NCI-H526 (cell line): ENCODE measurements at places on chromosomes 1 and 21.

DNA sequence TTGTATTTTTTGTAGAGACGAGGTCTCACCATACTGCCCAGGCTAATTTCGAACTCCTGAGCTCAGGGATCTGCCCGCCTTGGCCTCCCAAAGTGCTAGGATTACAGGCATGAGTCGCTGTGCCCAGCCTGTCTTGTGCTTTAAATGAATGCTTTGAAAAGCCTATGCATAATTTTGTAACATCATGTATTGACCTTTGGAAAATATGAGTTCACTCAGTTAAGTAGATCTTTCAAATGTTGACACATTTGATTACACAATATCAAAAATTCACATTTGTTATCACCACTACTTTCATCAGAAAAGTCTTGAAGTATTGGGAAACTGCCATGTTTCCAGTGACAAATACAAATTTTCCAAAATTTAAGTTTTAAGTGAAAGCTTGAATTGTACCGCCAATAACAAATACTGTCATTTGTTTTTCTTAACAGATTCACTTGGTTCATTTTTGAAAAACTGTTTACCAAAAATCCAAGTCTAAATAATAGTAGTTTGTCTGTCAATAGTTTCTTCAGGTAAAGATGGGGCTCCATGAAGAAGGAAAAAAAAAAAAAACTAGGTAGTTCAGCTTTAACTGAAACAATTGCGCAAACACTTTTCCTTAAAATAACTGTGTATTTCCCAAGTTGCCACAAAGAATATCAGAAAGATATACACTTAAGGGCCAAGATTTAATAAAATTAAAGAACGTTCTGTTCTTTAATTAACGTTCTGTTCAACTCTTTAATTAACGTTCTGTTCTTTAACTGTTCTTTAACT lies 233.2 kb upstream of the NR5A2 start:
- DNase-seq = no peak

GRCh38 chr1:46569884-46570725 lies 18.7 kb upstream of the KNCN start:
- DNase-seq = no peak

- DNase-seq = no peak
These were observed 14.4 kb downstream of the SPOCD1 start for GRCh38 chr1:31801458-31801857.

DNA sequence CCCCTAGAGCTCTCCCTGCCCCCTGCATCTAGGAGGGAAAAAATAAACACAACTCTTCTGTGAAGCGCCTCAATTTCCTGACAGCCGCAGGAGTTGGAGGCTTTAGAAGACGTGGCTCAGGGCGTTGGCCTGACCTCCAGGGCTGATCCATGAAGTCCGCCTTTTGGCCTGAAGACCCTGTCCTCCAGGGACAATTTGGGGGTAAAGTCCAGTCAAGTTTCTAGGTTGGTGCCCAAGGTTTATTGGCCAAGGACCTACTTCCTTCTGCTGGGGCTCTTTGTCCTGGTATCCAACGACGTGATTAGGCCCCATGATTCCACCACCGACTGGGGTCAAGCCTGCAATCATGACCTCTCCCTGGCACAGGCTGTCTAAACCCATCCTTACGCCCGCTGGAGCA lies 54.9 kb downstream of the PTPRF start:
- DNase-seq = no peak

DNA sequence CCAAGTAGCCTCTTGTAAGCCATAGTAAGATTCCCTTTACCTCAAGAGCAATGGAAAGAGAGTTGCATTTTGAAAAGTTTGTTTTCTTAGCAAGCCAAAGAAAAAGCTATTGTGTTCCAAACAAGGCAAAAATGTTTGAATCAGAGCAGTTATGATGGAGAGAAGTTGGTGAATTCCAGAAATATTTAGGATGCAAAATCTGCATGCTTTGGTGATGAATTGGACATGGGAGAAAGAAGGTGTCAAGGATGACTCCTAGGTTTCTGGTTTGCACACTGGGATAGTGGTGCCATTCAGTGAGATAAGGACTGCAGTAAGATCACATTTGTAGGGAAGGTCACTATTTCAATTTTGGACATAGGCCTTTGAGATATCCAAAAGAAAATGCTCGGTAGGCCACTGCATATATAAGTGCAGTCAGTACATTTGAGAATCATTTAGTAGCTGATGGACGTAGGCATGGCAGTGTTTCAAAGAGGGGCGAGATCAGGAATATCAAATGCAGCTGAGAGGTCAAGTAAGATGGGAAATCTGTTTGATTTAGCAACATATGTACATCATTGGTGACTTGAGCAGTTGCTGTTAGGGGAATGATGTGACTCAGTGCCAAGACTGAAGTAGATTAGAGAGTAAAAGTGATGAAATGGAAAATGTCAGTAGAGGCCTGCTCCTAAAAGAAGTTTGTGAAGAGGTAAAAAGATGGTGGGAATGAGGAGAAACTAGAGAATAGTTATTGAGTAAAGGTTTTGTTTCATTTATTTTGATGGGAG lies 33.9 kb upstream of the GPR25 start:
- DNase-seq = no peak

DNA sequence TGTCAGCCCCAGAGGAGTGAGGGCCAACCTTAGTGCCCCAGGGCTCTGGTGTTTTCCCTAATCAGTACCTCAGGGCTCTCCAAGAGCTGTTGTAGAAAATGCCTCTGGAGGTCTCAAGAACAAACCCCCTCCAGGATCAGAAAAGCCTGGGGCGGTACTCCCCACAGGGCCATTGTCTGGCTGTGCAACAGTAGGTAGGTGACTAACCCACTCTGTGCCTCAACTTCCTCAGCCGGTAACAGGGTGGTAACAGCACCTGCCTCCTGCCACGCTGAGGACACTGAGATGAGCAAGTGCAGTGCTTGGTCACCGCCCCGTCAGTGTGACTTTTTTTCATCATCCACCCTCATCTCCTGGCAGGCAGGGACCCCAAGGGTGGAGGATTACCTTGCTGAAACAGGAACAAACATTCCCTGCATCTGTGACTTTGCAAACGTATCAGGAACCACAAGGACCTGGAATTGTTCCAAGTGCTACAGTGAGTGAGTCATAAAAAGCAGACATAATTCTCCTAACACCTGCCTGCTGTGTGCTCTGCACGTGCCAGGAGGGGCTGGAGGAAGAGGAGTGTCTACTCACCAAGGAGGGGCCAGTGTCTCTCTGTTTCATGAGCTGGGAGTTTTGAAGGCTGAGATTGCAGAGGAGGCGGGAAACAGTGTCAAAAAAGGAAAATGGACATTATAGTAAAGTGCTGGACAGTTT lies 440.8 kb downstream of the NPHP4 start:
- DNase-seq = no peak
